ENCODE measurements at places on chromosomes 1 and 21. TPM values are rescaled to one million over a fixed set of nuclear protein-coding genes. Genes with fewer than 3 reads are reported as not detected.

DNA sequence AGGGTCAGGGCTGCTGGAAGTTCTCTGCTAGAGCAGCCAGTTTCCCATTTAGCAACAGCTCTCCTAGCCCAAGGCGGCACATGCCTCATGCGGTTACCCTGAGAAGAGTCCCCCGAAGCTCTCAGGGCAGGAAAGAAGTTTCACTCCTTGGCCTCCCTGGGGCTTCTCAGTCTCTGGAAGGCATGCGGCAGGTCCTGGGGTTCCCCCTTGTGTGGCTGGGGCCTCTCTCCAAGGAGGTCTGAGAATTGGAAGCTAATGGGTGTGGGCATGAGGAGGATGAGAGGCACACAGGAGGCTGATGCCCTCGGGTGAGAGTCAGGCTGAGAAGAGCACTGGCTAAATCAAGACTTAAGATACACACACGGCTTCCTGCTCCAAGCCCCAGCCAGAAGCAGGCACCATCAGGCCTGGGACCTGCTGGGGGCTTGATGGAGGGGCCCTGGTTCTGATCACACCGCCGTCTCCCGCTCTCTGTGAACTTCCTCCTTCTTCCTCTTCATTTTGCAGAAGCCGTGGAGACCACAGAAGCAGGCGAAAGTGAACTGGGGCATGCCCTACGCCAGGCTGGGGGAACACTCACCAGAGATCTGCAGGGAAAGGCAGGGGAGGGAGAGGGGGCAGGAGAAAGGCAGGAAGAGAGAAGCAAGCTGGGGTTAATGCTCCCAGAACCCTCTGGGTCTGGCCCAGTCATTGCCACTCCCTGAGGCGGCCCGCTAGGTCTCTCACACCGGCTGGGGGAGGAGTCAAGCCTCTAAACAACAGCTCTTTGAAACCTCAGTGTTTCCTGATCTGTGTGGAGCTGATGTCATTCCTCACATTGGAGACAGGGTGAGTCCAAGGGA is 15.1 kb downstream of the BLACAT1 start:
- peak; percentile 93 for DNase-seq

DNA sequence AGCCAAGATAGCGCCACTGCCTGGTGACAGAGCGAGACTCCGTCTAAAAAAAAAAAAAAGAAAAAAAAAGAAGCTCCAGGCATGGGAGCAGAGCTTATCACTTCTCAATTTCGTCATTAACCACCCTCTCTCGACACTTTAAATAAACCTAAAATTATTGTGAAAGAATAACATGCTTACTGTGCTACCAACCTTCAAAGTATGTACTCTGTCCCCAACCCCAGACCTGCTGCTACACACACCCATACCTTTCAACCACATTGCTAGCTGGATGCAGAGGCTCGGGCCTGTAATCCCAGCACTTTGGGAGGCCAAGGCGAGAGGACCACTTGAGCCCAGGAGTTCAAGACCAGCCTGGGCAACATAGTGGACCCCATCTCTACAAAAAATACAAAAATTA is 38.7 kb downstream of the GNPAT start:
- no peak for DNase-seq

DNA sequence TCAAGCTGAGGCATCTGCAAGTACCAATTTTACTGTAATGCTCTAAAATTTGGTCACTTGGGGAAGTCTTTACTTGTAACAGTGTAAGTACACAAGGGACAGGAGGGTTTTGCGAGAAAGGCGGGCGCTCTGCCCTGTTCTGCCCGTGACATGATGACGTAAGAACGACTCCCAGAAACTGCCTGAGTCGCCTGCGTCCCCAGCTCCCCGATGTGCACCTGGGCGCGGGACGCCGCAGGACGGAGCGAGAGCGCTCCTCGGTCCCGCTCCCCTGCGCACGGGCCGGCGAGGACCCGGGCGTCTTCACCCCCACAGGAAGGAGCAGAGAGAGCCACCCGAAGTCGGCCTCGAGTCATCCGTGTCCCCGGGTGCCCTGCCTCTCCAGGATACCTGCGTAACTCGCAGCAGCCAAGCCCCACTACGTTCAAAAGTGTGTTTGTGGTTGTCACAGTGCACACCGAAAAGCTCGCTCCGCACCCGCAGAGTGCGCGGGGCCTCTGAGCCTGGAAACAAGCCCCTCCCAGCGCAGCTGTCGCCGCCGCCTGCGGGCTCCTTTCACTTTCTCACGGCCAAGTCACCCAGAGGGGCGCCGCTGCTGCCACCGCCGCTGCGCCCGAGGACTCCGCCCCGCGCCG is 3.3 kb upstream of the ZBTB18 start:
- DNase-seq, result peak; percentile 78

DNA sequence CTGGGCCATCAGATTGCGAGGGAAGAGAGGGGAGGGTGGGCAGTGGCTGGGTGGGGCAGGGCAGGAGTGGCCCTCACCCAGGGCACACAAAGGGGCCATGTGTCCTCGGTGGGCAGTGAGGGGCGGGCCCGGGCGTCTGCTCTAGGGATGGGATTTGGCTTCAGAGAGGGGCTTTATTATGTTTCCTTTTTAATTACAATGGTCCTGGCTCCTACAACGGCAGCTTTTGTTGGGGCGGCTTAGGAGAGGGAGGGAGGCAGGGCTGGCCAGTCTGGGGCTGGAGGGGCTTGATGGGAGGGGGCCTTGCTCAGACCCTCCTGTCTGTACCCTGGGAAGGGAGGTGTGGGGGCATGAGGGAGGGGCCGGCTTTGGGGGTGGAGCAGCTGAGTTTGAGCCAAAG is 102.8 kb upstream of the WNT4 start:
- DNase-seq, result no peak

- no peak for DNase-seq
Observed at GRCh38 chr1:85650645-85651044, 57.6 kb downstream of the ZNHIT6 start.

DNA sequence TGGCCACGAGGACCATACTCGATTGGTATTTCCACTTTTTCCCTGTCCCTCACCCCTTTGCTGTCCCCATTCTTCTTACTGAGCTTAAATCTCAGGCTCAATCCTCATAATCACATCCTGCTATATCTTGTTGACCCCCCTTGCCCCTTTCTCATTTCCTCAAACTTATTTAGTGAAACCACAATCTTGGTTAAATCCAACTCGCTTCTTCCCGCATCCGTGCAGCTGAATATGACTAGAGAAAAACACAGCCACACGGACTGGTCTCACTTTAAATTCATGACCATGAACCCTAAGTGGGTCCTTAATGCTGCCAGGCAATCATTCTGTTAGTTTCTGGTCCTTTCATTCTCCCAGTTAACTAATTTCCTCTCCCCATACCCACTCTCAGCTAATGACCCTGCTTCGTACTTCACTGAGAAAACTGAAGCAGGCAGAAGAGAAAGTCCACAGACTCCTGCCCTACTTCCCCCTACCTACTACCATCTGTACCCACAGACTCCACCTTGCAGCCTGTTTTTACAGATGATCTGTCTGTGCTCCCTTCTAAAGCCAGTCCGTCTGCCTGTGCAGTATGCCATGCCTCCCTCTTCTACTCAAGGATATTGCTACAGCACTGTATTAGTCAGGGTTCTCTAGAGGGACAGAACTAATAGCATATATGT is 96.8 kb upstream of the LMO4 start:
- DNase-seq, result no peak

DNA sequence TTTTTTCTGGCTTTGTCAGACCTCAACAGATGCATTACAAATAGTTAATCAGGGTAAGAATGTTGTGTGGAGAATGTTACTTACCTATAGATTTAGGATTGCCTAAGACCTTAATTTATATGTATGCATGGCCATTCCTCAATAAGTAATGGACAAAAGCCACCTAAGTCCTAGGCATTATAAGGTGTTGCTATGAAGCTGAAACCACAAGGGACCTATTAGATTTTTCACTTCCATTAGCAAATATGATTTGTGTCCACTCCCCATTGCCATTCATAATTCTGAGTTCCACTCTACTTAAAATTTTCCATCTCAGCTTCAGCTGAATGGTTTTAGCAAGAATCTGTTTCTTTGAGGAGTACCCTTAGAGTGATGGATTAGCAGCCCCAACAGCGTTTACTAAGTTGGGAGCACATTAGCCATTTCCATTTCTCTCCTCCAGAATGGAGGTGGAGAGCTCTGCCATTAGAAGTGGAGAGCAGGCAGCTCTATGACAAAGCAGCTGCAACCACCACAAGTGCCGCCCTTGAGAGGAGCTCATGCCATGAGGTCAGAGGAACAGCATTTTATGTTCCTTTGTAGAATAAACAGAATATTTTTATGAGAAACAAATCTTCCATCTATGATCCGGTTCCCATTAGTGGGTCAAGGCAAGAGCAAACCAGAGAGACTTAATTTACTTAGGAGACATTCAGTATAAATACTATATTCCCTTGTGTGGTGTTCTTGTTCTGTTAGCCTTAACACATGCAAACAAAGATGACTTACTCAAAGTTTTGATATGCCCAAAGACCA is 28.9 kb upstream of the C1orf87 start:
- no peak for DNase-seq

The FCGR1A gene
- total RNA-seq, result not detected

DNA sequence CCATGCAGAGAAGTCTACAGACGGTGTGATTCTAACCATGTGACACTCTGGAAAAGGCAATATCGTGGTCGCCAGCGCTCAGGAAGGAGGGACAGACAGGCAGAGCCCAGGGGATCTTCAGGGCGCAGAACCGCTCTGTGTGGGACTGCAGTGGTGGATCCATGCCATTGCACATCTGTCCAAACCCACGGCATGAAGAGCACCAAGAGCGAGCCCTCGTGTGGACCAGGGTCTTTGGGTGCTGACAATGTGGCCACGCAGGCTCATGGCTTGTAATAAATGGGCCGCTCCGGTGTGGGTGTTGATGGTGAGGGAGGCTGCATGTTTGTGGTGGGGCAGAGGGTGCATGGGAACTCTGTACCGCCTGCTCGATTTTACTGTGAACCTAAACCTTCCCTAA is 25.3 kb upstream of the POFUT2 start:
- no peak for DNase-seq

DNA sequence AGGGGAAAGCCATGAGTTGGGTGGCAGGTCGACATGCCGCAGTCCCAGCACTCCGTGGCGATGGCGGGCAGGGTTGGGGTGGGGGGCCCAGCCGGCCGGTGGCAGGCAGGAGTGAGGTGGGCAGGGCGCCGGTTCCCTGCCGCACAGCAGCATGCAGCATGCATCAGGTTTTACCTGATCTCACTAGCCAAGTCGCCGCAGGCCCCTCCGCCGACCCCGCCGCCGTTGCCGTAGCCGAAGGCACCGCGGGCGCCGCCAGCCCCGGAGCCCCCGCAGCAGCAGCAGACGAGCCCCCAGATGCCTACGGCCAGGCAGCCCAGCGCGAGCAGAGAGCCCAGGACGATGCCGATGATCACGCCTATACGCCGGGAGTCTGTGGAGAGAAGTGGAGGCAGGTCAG is 6.7 kb downstream of the VSIG8 start:
- no peak for DNase-seq

DNA sequence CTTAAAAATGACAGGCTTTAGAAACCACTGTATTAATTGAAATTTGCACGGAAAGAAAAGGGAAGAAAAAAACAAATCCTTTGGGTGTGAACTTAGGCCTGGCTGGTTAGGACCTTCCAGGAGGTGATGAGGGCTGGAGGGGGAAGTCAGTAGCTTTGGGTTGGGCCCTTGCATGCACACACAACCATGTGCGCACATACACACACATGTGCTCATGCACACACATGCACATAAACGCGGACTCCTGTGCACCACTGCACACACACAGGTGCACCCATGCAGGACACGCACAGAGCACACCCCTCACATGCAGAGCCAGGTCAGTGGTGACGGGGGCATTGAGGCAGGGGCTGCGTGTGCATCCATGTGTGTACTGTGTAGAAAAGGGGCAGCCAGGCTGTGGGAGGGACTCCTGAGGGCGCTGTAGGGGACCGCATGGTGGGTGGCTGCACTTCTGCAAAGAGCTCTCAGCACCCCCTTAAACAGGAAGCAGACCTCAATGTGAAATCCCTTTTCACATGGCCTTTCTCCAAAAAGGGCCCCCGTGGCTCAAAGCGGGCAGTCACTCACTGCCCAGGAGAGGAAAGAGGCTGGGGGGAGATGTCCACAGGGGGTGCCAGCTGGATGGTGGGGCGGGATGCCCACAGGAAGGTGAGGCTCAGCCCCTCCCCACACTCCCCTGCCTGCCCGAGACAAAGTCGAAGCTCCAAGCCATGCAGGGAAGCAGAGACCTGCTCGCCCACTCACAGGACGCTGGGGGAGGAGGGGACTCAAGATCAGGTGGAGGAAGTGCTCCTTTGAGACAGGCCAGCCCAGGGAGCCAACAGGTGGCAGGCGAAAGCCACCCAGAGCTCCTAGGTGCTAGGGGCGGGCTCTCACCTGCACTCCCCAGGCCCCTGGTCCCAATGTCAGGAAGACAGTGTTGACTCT is 95.2 kb downstream of the ITPKB start:
- DNase-seq, result no peak

The HEYL gene
- total RNA-seq, result not detected

DNA sequence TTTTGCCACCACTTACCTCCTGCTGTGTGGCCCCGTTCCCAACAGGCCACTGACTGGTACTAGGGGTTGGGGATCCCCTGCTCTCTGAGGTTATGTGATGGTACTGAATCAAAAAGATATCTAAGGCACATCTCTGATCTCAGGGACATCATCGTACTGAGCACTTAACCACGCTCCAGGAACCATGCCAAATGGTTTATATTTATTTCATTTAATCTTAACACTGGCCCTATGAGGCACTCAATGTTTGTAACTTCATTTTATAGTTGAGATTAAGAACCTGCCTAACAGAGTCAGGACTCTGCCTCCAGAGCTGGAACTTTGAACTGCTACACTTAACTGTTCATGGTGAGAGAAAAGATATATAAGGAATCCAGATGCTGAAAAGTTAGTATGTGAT is 98.0 kb upstream of the HP1BP3 start:
- DNase-seq, result peak; percentile 37

Data from A172 (cell line).